Transverse colon (tissue), 4 donors: ENCODE measurements at places on chromosomes 12 and 14. TPM values are rescaled to one million over a fixed set of nuclear protein-coding genes. Genes with fewer than 3 reads are reported as not detected.

The CDC42BPB gene
- 109 TPM for total RNA-seq

The WNT5B gene
- 3.5 TPM for total RNA-seq

The LRRC9 gene
- total RNA-seq: not detected

The TDRD9 gene
- total RNA-seq: not detected

The FAM186B gene
- total RNA-seq: not detected

DNA sequence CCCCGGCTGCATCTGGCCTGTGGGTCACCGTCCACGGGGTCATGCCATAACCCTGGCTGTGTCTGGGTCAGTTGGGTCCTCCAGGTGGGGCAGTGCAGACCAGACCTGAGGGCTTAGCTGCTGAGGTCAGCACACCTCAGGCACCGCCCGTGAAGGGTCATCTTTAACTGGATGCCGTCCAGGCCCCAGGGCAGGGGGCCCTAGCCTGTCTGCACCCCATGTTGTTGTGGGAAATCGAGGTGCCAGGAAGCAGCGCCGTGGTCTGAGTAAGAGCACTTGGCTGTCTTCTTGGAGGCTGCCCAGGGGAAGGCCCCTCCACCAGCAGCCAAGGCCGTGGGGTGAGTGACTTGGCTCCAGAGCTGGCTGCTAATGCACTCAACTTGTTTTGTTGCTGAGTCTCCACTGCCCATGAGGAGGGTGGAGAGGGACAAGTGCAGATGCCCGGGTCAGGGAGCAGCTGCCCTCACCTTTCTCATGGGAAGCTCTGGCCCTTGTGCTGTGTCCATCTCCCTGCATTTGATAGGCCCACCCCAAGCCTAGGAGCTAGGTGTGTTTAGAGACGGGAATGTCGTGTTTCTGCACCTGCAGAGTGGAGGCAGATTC lies 317.2 kb downstream of the TMEM121 start:
- no peak for DNase-seq

DNA sequence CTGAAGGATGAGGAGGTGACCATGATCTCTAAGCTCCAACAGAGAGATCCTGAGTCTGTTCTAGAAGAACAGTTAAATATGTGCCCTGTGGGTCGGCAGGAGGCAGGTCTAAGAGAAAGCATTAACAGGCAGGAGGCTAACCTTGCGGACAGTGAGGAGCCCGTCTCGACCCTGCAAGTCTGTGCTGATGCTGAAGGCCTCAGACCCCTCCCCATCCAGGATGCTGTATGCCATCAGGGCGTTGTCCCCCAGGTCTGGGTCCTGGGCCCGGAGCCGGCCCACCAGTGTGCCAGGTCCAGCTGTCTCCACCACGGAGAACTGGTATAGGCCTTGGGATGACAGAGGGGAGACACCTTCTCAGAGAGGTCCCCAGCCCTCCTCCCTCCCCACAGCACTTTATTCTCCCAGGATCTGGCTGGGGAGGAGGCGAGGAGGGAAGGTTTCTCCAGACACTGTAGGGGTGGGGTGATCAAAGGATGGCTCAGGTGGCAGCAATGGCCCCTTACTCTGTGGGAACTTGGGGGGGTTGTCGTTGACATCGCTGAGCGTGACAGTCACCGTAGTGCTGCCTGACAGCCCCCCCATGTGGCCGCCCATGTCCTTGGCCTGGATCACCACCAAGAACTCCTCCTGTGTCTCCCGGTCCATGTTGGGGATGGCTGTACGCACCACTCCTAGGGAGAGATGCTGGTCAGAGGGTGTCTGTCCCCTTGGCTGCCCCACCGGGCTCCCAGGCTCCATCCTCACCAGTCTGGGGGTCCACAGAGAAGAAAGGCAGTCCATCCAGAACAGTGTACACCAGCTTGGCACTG lies 3.1 kb downstream of the CDH24 start:
- DNase-seq: no peak

- peak; percentile 45 for DNase-seq
Measured at GRCh38 chr12:130639476-130640424, 76.3 kb downstream of the RIMBP2 start.

GRCh38 chr14:105187116-105187515 lies 6.0 kb upstream of the NUDT14 start:
- DNase-seq: no peak

- DNase-seq: peak; percentile 44
Measured at GRCh38 chr14:92105893-92106142, 564 bp downstream of the ATXN3 start.
